ENCODE measurements at places on chromosomes 6 and 20.

GRCh38 chr6:43020847-43021246, 576 bp upstream of the RRP36 start:
- H3K4me3 ChIP-seq, result no peak overlapping the region
- no peaks in the 10 kb centered on the region for H3K27me3 ChIP-seq
- peak overlapping the region; percentile 96 for H3K27ac ChIP-seq
- DNase-seq, result peak; percentile 86
- H3K4me1 ChIP-seq, result peaks cover 2% of the 10 kb centered on the region
- peaks cover 19% of the 10 kb centered on the region for H3K36me3 ChIP-seq

- no peaks in the 10 kb centered on the region for H3K36me3 ChIP-seq
- no peak overlapping the region for H3K27ac ChIP-seq
- no peaks in the 10 kb centered on the region for H3K27me3 ChIP-seq
- DNase-seq, result no peak
- H3K4me3 ChIP-seq, result no peak overlapping the region
Observed at GRCh38 chr6:82208913-82209312, 38.6 kb downstream of the IBTK start.

DNA sequence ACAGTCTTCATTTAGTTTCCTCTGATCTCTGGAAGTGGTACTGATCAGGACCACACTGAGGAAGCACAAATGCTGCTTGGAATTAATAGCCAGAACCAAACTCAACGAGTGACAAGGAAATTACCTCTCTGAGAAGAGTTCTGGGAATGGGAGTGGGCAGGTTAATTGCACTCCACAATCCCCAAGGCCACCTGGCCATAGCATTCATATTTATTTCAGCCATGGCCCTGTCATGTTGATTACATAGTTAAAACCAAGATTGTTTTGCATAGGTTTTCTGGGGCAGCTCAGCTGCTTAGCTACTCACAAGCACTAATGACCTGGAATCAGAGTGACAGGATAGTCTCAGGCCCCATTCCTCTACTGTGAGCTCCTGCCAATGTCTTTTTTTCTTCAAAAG, 230.2 kb upstream of the RIMS1 start:
- H3K27ac ChIP-seq, result no peak overlapping the region
- no peaks in the 10 kb centered on the region for H3K36me3 ChIP-seq
- no peaks in the 10 kb centered on the region for H3K4me1 ChIP-seq

- peak; percentile 7 for DNase-seq
- no peaks in the 10 kb centered on the region for H3K4me1 ChIP-seq
- no peaks in the 10 kb centered on the region for H3K36me3 ChIP-seq
- H3K27me3 ChIP-seq, result no peaks in the 10 kb centered on the region
- no peak overlapping the region for H3K4me3 ChIP-seq
Observed at GRCh38 chr6:13733178-13733887, 21.7 kb upstream of the RANBP9 start.

DNA sequence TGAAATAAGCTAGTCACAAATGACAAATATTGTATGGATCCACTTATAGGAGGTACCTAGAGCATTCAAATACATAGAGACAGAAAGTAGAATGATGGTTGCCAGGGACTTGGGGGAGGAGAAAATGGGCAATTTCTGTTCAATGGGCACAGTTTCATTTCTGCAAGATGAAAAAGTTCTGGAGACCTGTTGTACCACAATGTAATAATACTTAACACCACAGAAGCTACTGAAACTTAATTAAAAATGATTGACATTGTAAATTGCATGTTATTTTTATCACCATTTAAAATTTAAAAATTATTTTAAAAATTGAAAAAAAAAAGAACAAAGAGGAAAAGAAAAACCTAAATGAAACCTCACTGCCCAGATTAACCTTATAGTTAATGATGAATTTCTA, 67.4 kb downstream of the NHLRC1 start:
- no peak overlapping the region for H3K27ac ChIP-seq
- no peak overlapping the region for H3K4me3 ChIP-seq
- no peaks in the 10 kb centered on the region for H3K36me3 ChIP-seq
- no peaks in the 10 kb centered on the region for H3K4me1 ChIP-seq

All from mesendoderm (in vitro differentiated cells).